ENCODE measurements at places on chromosomes 16 and 17.

- DNase-seq: no peak
Measured at GRCh38 chr16:59899940-59900339, 1165.8 kb upstream of the GOT2 start.

- peak; percentile 31 for DNase-seq
Measured at GRCh38 chr16:49094471-49094870, 187.2 kb downstream of the CBLN1 start.

GRCh38 chr17:38619937-38620550 is 14.3 kb upstream of the SRCIN1 start:
- no peak for DNase-seq

DNA sequence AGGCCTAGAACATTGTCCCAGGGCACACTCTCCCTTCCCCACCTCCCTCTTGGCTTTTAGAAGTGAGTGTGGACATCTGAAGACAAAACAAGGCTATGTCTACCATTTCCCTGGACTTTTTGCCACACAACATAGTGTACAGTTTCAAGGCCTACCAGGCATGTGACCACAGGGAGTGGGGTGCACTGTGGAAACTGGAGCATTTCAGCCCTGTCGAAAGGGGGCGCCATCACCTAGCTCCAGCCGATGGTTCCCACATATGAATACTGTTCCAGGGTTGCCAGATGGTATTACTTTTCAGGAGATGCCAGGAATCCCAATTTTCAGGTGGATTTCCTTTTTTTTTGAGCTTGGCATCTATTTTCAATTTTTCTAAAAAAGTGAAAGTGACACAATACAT is 140.7 kb downstream of the KATNIP start:
- no peak for DNase-seq

- DNase-seq: no peak
Measured at GRCh38 chr17:29677824-29678223, 55.1 kb upstream of the CORO6 start.

GRCh38 chr16:71352466-71352865 is 6.1 kb upstream of the CALB2 start:
- DNase-seq: no peak

- no peak for DNase-seq
Measured at GRCh38 chr17:81866440-81867169, 4.5 kb downstream of the ARHGDIA start.

DNA sequence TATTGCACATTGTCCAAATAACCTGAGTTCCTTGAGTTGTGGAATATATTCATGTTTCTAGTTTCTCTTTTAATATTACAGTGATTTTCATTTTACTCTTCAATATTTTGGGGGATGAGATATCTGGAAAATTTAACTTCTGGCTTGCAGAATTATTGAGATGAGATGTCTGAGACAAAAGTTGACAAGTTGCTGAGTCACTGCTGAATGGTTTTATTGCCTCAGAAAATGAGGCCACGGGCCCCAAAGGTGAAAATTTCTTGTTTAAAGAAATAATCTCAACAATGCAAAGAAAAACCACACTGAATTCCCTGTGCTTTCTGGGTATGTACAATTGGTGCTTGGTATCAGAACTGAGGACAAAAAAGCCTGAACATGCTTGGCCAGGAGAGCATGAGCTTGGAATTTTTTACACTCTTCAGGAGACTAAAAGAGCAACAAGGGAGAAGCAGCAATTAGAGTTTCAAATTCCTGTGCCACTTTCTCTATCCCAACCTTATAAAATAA is 129.2 kb upstream of the TOM1L1 start:
- no peak for DNase-seq

GRCh38 chr17:83203472-83204221 is 124.2 kb downstream of the METRNL start:
- no peak for DNase-seq

GRCh38 chr17:74210191-74211140 is 2.9 kb upstream of the TTYH2 start:
- peak; percentile 65 for DNase-seq

DNA sequence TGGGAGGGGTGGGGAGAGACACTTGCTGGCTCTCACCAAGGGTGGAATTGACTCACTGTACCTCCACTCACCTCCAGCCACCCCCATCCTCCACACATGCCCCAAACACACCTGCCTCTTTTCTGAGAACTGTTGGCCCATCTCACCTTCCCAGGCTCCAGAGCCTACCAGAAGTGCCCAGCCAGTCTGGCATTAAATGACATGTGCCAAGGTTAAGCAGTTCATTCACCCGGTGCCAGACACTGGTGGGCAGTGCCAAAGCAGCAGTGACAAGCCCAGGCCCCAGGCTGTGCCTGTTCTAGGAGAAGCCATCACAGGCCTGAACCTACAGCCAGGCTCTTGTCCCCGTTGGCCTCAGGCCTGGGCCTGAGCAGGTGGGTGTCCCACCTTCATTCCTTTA is 11.2 kb downstream of the MVP start:
- no peak for DNase-seq
